ENCODE measurements at places on chromosomes 2 and 18.

GRCh38 chr2:191664823-191665677 is 12.9 kb upstream of the NABP1 start:
- peak; percentile 32 for DNase-seq

- DNase-seq, result no peak
Measured at GRCh38 chr2:143282684-143283083, 153.5 kb downstream of the ARHGAP15 start.

GRCh38 chr2:124079045-124079444 is 54.0 kb downstream of the CNTNAP5 start:
- no peak for DNase-seq

- DNase-seq, result no peak
Measured at GRCh38 chr2:162063281-162063680, 10.7 kb downstream of the DPP4 start.

DNA sequence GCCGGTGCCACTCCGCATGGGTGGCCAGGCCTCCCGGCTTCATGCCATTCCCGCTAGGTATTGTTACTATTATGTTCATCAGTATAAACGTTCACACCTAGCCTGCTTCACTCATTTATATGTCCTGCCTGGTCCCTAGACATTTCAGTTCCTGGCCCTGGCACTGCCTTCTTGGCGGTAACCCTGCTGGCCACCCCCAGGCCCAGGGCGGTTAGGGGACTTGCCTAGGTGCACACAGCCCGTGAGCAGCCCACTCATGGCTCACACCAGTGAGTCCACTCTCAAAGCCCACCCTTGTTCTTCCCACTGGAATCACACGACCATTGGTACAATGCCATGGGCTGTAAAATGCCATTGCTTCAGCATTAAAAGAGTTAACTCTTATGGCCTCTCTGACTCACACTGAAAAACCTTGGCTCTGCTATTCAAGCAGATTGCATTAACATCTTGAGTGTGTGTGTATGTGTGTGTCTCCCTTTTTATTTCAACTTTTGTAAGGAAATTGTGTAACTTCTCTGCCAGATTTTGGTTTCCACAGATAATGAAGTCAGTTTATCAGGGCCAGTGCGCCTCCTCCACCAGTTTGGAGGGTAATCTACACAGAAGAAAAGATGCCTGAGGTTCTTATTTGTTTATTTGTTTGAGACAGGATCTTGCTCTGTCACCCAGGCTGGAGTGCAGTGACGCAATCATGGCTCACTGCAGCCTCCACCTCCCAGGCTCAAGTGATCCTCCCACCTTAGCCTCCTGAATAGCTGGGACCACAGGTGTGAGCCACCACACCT is 74.2 kb downstream of the RAB31 start:
- peak; percentile 47 for DNase-seq

- no peak for DNase-seq
Measured at GRCh38 chr2:67564626-67565025, 167.5 kb downstream of the ETAA1 start.

GRCh38 chr2:172196768-172197431 is 94.2 kb upstream of the DLX2 start:
- DNase-seq, result no peak
